ENCODE measurements at places on chromosomes 1 and 21.

DNA sequence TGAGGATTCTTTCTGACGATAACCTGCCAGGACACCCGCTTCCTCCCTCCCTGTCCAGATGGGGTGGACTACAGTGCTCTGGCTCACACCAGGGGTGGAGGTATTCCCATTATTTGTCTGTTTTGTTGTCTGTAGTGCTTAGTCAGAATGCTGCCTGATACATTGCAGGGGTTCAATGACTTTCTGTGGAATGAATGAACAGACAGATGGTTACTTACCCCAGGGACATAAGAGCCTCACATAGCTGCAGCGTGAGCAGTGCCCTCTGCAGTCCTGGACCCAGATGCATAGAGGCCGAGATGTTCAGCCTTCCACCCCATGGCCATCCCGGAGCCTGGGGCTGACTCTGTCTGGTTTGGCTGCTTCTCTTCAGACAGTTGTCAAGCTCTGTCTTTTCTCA, 13.0 kb upstream of the F3 start:
- DNase-seq: no peak

DNA sequence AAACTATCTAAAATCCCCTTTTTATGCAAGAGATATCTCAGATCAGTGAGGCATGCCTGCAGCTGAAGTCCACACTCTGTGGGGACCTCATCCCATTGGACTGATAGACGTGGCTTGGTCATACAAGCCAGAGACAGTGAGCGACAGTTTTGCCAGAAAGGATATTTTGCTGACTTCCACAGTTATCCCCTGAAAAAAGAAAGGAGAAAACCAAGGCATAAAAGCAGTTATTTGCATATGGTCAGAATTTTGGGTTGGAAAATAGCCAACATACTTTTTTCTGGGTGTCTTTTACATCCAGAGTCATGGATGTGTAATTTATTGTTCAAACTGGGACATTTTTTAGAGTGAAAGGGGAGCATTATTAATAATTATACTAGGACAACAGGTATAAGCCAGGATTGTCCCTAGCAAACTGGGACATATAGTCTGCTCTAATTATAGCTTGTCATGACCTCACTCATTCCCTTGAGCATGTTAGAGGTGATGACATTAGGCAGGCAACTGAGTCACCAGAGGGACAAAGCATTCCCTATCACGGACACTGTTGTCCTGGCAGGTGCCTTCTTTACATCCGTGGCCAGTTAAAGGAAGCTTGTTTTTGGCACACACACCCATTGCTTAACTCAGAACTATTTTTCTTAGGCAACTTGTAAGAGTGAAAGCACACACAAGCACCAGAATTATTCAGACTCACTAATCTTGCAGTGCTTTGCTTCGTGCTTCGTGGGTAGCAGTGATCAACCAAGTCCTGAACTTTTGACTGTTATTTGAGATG, 65.5 kb downstream of the PRRX1 start:
- no peak for DNase-seq

GRCh38 chr1:54459140-54459539, 52.9 kb upstream of the SSBP3 start:
- DNase-seq: no peak

GRCh38 chr1:164823486-164824279, 264.7 kb downstream of the PBX1 start:
- no peak for DNase-seq

DNA sequence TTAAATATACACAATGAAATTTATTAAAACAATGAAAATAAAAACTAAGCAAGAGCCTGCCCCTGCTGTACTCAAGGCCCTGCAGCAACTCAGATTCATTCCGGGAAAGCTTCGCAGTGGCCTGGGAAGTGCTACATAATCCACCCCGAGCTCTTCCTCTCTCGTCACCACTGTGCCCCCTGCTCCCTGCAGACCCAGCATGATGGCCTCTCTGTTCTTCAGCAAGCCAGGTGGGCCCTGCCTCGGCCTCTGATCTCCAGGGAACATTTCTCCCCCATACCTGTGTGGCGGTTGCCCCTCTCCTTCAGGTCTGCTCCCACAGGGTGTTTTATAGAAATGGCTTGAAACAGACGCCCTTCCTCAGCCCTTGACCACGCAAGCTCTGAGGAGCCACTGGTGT, 10.6 kb downstream of the RNF187 start:
- DNase-seq: no peak

GRCh38 chr1:228837817-228838716, 102.8 kb downstream of the RHOU start:
- no peak for DNase-seq

DNA sequence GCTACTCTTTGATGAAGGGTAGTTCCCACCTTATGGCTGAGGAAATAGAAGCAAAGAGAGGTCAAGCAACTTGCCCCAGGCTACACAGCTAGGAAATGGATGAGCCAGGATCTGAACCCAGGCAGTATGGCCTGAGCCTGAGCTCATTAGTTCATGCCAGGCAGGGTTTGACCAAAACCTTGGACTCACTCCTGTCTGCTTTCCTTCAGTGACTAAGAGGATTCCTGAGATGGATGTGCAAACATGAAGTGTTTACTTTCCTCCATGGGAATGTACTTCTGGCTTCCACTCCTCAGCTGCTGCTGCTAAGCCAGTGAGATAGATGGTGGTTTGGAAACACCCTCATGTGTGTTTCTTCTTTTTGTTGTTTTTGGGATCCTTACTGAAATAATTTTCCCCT, 35.1 kb upstream of the ERRFI1 start:
- DNase-seq: no peak

- DNase-seq: no peak
Measured at GRCh38 chr1:119943216-119943615, 46.9 kb upstream of the ADAM30 start.

DNA sequence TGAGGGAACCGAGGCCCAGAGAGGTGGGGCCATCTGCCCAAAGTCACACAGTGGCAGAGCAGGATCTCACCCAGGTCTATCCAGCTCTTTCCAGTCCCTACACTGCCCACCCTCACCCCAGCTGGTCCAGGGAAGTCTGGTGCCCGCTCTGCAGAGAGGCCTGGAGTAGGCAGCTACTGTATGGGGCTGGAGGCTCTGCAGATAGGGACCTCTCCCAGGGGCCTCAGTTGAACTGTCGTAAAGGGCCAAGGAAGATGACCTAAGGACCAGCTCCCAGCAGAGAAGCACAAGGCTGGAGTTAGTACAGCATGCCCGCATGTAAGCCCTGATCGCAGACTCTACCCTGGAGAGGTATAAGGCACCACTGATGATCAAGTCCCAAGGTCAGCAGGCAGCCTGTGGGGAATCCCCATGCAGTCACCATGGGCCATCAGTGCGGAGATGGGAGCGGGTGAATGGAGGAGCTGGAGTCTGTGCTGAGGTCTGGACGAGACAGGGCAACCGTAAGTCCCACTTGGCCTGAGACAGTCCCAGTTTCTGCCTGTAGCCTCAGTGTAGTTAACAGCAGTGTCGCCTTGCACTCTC, 320.2 kb downstream of the MATN1 start:
- no peak for DNase-seq

DNA sequence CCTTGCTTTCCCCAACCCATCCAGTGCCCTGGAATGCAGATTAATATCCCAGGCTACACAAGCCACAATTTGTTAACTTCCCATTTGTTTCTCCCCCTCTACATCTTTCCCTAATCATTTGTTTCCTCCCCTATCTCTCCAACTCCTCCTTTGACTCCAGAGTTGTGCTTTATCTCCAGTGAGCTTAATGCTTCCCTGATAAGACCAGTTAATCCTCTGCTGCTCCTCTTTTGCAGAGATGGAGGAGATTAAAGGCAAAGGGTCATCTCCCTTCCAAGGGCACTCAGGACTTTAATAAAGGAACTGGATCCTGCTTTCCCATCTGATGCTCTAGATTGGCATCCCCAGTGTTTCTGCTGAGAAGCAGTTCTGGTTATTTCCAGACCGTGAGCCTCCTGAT, 7.1 kb downstream of the FAM78B start:
- no peak for DNase-seq

GRCh38 chr1:64540265-64540791, 70.4 kb downstream of the CACHD1 start:
- DNase-seq: no peak

DNA sequence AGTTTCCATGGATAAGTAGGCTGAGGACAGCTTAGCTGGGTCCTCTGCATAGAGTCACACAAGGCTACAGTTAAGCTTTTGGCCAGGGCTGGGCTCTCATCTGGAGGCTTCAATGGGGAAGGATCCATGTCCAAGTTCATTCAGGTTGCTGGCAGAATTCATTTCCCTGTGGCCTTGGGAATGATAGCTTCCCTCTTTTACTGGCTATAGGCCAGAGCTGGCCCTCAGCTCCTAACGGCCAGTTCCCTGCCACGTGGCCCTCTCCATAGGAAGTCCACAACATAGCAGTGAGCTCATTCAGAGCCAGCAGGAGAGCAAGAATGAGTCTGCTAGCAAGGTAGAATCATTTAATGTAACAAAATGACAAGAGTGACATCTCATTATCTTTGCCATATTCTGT, 15.1 kb upstream of the PODN start:
- DNase-seq: no peak

GRCh38 chr21:18117176-18117575, 127.5 kb upstream of the CHODL start:
- no peak for DNase-seq

GRCh38 chr1:172883387-172883791, 167.4 kb downstream of the TNFSF18 start:
- no peak for DNase-seq

DNA sequence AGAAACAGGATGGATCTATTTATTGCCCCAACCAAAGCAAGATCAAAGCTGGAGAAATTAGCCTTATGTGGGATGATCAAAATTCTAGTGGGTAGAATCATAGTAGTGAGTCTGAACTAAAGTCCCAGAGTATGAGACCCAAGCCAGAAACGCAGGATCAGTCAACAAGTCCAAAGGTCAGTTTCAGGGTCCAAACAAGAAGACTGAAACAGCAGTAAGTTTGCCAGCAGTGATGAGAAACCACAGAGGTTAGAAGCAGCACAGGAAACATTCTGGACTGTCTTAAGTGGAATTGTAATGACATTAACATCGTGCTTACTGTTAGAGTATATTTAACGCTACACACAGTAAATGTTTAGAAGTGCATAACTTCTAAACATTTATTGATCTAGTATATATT, 251.0 kb downstream of the LRRIQ3 start:
- no peak for DNase-seq

- DNase-seq: no peak
Measured at GRCh38 chr1:164563721-164564360, 4.9 kb downstream of the PBX1 start.

DNA sequence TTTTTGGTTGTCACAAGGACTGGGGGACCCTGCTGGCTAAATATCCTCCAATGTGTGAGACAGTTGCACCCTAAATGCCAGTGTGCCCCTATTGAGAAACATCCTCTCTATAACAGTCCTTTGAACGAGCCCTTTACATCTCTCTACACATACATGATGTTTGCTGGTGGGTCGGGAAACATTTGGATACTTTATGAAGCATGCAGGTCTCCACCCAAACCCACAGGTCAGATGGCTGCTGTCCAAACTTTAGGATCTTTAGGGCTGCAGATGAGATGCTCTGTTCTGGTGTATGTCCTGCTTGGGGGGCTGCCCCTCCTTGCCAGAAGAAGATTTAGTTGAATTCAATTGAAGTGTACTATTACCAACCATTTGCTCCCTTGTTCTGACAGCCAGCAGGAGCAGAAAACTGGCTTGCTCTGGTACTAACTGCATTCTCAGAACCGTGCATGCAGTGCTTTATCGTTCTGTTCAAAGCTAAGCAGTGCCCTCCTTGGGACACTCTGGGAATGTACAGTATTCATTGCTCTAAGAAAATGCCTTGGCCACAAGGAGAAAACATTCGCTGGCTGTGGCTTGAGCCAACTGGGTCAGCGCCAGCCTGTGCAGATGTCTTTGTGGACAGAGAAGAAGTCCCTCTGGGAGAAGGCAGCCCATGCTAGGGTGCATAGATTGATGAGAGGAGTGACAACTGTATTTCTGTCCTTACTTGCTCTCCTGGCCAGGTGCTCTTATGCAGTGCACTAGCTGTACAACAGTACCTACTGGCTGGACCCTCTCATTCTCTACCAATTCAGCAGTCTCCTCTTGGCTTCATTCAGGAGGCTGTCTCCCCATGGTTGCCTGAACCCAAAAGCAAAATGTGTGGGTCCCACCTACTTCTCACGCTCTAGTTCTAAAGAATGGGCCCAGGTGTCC, 61.4 kb upstream of the DIRAS3 start:
- DNase-seq: no peak

DNA sequence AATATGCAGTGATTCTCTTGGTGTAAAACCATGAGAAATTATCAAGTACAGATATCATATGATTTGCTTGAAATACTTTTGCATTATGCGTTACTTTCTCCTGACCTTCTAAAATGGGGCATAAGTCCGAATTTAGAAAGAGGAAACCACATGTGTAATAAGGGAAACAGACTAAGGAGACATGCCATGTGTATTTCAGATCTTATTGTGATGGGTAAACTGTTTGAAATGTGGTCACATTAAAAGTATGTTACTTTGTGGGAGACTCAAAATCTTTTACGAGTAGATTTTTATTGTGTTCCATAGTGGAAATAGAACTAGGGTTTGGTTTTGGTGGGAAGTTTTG, 173.0 kb downstream of the NFIA start:
- no peak for DNase-seq

GRCh38 chr1:23558140-23558871, 995 bp downstream of the ID3 start:
- DNase-seq: no peak

- no peak for DNase-seq
Measured at GRCh38 chr1:175864625-175865024, 121.2 kb upstream of the TNR start.

GRCh38 chr1:77513839-77514763, 168.4 kb downstream of the ZZZ3 start:
- DNase-seq: no peak

DNA sequence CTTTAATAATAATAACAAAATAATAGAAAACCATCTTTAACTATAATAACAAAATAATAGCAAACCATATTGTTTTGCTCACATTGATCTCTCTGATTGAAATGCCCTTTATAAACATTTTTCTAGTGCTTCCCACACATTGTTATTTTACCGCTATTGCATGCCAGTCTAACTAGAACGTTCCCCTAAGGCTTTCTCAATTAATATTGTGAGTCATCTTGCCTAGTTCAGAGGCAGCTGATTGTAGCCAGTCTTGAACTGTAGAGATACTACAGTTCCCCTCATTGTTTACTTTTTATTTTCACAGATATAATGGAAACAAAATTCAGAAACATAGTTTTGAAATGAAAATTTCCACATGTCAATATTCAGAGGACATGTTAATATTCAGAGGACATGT, 192.3 kb upstream of the ADGRL4 start:
- no peak for DNase-seq

GRCh38 chr1:224539971-224540370, 76.1 kb upstream of the CNIH3 start:
- no peak for DNase-seq
